H9 (cell line): ENCODE measurements at places on chromosomes 3 and 15. TPM values are rescaled to one million over a fixed set of nuclear protein-coding genes. Genes with fewer than 3 reads are reported as not detected.

TIGIT gene
- total RNA-seq, result not detected in 2 replicates

UBAP1L gene
- 2.6 and 3.0 TPM in 2 replicates for total RNA-seq

MKRN3 gene
- not detected in 2 replicates for total RNA-seq

STAC gene
- 2.9 and 3.0 TPM in 2 replicates for total RNA-seq

KLHL6 gene
- not detected in 2 replicates for total RNA-seq

ABI3BP gene
- 0.26 and 0.28 TPM in 2 replicates for total RNA-seq

TPM1 gene
- total RNA-seq, result 731 and 748 TPM in 2 replicates

SLC24A5 gene
- total RNA-seq, result not detected in 2 replicates

TOP2B gene
- total RNA-seq, result 170 and 181 TPM in 2 replicates

UNC13C gene
- total RNA-seq, result 0.02 TPM in 1 of 2 replicates, not detected in the other

MEGF11 gene
- total RNA-seq, result 1.2 and 1.6 TPM in 2 replicates

SPG21 gene
- 64.2 and 66.6 TPM in 2 replicates for total RNA-seq

SEMA3B gene
- 4.4 and 6.4 TPM in 2 replicates for total RNA-seq

CACNA1D gene
- total RNA-seq, result 1.9 and 3.5 TPM in 2 replicates

DPPA2 gene
- 3.1 and 3.2 TPM in 2 replicates for total RNA-seq

THBS1 gene
- total RNA-seq, result 67.7 and 72.1 TPM in 2 replicates

CCR8 gene
- total RNA-seq, result 0.31 and 0.64 TPM in 2 replicates

ASB14 gene
- not detected in 2 replicates for total RNA-seq

GCHFR gene
- 33.0 and 37.0 TPM in 2 replicates for total RNA-seq

RARRES1 gene
- 0.72 and 0.81 TPM in 2 replicates for total RNA-seq

WDR5B gene
- 3.2 and 3.7 TPM in 2 replicates for total RNA-seq

KCNAB1 gene
- 3.7 and 5.2 TPM in 2 replicates for total RNA-seq

KIF23 gene
- total RNA-seq, result 55.4 and 57.2 TPM in 2 replicates

STRA6 gene
- total RNA-seq, result 11.2 and 12.8 TPM in 2 replicates

MOBP gene
- total RNA-seq, result 0.13 TPM in 1 of 2 replicates, not detected in the other

MESP2 gene
- 0.28 TPM in 1 of 2 replicates, not detected in the other for total RNA-seq

DGKG gene
- not detected in 2 replicates for total RNA-seq

MASP1 gene
- total RNA-seq, result 1.0 and 1.1 TPM in 2 replicates
